ENCODE measurements at places on chromosomes 5 and 9. TPM values are rescaled to one million over a fixed set of nuclear protein-coding genes. Genes with fewer than 3 reads are reported as not detected.
A peak's percentile ranks its signal among the peaks of the same experiment; 100 is the strongest.

DNA sequence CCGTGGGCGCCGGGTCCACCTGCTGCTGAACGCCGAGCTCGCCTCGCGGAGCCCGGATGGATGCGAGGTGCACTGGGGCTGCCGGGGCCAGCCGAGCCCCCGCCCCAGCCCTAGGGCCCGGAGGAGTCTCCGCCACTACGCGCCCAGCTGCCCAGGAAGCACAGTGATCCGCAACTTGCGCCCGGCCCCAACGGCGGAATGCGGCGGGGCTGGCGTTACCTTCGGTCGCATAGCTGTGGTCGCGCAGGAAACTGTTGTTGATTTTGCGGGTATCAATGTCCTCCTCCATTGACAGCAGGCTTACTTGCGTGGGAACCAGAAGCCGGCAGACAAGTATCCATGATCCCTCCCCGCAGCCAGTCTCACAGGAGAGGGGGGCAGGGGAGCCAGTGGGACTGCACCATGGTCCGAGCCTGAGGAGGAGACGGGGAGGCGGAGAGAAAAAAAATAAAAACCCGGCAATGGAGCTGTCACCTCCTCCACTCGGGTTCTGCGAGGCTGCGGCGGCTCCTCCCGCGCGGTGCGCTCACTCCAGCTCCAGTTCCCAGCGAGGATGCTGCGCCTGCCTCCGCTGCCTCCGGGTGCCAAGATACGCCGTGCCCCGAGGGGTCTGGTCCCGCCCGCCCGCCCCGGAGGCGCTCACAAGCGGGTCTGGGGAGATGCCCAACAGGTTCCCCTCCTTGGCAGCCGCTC is 628 bp downstream of the PPP2R2B start:
- peak; percentile 16 for DNase-seq

DNA sequence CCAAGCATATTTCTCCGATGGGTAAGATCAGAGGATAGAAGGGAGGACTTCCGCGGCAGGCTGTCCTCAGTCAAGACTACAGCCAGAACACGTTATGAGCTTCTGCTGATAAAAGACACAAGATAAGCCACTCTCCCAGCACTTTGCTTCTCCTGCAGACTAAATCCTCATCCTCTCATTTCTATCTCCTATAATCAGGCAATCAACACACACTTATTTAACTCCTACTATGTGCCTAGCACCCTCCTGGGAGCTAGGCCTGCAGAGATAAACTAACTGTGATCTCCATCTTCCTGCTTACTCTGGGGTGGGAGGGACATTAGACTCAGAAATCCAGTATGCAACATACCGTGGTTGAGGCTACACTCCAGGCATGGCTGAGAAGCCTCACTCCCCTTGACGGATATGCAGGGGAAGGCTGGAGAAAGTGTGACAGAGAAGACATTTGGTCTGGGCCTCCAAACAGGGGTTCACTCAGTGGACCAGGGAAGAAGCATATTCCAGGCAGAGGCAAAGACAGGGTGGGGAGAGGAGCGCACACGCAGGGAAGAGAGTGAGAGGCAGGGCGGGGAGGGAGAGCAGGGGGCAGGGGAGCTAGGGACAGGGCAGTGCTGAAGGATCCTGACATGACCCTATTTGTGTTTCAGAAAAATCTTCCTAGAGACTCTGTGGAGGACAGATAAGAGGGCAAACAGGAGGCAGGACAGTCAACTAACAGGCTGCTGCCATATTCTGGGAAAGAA is 274.1 kb downstream of the DENND1A start:
- no peak for DNase-seq

DNA sequence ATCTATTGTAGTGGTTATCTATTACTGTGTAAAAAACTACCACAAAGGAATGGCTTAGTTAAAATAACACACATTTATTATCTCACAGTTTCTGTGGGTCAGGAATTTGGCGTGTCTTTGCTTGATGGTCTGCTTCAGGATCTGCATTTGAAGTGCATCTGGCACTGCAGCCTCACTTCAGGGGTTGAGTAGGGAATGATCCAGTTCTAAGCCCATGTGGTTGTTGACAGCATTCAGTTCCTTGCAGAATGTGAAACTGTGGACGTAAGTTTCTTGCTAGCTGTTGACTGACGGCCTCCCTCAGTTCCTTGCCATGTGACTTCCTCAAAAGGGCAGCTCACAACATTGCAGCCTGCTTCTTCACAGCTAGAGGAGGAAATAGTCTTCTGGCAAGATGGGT is 2.1 kb upstream of the OGN start:
- DNase-seq = no peak

DNA sequence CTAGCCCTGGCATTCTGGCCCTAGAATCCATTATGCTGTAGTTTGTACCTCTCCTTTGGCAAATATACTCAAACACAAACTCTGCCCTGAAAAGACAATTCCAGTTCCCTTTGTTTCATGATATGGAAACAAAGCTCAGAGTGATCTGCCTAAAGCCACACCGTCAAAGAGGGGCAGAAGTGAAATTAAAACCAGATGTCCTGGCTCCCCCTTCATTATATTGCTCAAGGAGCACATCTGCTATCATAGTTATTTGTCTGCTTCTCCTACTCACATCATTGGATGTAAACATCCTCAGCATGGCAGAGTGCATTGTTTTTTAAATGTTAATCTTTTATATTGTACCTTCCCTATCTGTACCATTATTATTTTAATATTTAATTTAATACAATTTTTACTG is 266.7 kb upstream of the SMARCA2 start:
- DNase-seq = no peak

GRCh38 chr9:12812710-12813109 is 37.9 kb downstream of the LURAP1L start:
- no peak for DNase-seq

DNA sequence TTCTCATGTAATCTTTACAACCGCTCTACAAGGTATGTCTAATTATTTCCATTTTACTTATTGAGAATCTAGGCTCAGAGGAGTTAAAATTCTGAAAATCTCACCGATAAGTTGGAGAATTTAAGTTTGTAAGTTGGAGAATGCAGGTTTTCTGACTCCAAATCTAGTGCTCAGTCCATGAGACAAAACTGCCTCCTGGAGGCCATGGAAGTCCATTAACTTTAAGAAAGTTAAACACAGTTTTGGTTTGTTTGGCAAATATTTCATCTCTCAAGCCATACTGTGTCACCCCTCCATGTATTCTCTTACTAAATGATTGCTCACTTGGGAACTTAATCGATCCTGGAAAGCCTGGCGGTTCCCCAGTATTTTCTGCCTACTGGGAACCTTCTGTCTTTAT is 52.6 kb downstream of the INIP start:
- no peak for DNase-seq

The SARDH gene
- total RNA-seq = not detected

The HAVCR2 gene
- total RNA-seq = 2.4 TPM

Measured in uterus (tissue), 4 donors.